ENCODE measurements at places on chromosomes 1 and 21. TPM values are rescaled to one million over a fixed set of nuclear protein-coding genes. Genes with fewer than 3 reads are reported as not detected.

SPATA46 gene
- polyA plus RNA-seq = 0.47 TPM

CELSR2 gene
- polyA plus RNA-seq = 23.6 TPM

RGS1 gene
- polyA plus RNA-seq = 8.0 TPM

UBE2U gene
- polyA plus RNA-seq = not detected

ETS2 gene
- 50.4 TPM for polyA plus RNA-seq

CCDC28B gene
- polyA plus RNA-seq = 24.8 TPM

GFI1 gene
- polyA plus RNA-seq = 0.47 TPM

MCOLN3 gene
- polyA plus RNA-seq = 15.6 TPM

ZNF697 gene
- polyA plus RNA-seq = 19.7 TPM

DNA sequence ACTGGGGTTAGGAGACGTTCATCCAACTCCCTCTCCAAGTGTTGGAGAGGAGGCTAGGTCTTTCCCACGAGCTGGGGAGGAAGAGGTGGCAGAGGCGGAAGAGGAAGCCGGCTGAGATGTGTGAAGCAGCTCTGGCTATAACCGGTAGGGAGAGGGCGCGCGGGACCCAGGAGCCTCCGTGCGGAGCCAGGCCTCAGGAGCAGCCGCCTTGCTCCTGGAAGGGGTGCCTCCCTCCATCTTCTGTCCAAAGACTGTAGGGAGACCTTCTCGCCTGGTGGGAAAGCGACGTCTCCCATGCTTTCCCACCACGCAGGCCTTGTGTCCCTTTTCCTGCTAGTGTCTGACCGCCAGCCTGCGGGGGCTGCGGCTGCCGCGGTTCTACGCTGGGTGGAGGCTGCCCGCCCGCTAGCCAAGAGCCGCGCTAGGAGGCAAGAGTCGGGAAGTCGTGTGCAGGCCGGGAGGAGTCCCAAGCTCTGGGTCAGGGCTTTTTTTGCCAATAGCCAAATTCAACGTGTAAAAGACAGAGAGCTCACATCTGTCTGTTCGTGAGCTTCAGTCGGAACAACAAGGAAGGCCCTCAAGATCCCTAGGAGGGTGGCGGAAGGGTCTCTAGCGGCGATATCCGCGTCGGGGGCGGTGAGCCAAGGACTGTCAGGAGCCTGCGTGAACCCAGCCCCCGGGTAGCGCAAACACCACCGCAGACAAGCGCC is 8.4 kb upstream of the NBPF11 start:
- DNase-seq = no peak

DNA sequence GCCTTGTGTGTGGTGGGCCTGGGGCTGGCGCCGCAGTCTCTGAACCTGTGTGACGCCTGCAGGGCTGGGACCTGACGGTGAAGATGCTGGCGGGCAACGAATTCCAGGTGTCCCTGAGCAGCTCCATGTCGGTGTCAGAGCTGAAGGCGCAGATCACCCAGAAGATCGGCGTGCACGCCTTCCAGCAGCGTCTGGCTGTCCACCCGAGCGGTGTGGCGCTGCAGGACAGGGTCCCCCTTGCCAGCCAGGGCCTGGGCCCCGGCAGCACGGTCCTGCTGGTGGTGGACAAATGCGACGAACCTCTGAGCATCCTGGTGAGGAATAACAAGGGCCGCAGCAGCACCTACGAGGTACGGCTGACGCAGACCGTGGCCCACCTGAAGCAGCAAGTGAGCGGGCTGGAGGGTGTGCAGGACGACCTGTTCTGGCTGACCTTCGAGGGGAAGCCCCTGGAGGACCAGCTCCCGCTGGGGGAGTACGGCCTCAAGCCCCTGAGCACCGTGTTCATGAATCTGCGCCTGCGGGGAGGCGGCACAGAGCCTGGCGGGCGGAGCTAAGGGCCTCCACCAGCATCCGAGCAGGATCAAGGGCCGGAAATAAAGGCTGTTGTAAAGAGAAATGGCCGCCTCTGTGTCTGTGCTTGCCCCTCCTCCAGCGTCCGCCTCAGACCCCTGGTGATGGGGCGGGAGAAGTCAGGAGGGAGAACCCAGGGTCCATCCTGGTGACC is 788 bp downstream of the ISG15 start:
- no peak for DNase-seq

DNA sequence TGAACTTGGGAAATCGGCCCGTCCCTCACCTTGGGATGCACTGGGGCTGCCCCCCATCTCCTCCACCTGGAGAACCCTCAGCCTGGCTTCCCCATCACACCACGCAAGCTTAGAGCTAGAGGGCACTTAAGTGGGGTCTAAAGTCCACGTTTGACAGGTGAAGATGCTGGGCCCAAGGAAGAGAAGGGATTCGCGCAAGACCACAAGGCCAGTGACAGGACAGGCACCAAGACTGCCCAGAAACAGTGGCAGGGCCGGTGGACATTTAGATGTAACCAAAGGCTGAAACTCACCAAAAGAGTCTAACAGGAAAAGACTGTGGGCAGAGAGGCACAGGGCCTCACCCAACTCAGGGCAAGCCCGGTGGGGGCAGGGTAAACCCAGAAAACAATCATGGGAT is 130.8 kb upstream of the EDN2 start:
- DNase-seq = no peak

- DNase-seq = no peak
These were observed 75.9 kb downstream of the DHRS3 start for GRCh38 chr1:12542138-12542465.

DNA sequence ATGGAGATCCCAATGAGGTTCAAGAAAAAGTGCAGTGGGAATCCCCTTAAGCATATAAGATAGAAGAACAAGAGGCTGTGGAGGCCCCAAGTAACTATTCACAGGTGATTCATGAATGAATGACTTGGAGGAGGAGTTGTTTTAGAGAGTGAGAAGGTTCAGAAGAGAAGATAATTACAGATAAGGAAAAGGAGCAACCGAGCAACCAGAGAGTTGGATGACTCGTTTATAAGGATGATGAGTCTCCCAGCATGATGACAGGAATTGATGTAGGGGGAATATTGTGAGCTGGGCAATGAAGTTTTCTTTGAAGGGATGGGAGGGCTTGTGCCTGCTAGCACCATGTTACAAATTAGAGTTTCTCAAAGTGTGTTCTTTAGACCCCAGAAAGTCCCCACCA is 9.8 kb downstream of the C8A start:
- DNase-seq = no peak

DNA sequence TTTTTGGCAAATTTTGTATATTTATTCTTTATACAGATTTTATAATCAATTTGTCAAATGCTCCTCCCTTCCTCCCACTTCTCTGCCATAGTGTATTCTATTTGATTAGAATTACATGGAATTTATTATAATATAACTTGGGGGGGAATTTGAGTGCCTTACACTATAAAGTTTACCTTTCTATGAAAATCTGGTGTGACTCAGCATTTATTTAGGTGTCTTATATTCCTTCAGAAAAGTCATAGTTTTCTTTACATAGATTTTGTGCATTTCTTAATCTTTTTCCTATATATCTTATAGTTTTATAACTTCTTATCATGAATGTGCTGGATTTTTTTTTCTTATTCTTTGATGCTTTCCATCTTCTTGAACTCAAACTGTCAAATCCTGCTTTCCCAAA is 21.3 kb downstream of the FASLG start:
- no peak for DNase-seq

DNA sequence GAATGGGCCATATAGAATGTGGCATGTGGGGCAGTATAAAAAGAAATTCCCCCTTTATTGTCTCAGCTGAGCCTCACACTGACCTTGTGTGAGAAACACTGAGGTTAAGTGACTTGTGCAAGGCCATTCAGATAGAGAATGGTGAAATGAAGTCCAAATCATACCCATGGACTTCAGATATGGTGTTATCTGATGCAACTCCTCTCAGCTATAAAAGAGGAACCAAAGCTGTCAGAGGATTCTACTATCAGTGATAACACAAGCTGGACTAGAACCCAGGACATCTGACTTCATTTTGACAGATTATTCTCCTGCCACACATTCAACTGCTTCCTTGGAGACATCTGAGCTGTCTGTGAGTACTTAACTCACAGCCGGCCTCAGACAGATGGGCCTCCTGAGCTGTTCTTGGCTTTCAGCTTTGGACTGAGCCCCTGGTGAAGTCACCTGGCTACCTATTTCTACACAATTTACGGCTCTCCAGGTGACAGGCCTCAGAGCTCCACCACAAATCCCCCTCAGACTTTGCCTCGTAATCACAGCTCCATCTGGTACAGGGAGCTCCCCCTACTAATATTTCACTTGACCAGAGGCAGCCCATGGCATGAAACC is 104.6 kb downstream of the PLXNA2 start:
- DNase-seq = no peak

- no peak for DNase-seq
These were observed 70.3 kb downstream of the GALNT2 start for GRCh38 chr1:230137337-230137815.

DNA sequence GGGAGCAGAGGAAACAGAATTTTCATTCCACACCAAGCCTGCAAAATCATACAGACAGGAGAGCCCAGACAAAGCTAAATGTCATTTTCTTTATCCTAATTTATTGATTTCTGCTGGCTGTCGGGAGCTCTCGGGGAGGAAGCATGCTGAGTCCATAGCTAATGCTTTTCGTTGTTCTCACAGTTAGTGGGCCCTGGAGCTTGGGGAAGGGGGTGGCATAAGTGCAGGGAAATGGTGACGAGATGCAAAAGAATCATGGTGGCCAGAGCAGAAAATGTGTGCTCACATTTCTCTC is 202.4 kb downstream of the TOMM20 start:
- DNase-seq = no peak

GRCh38 chr1:1314678-1315335 is 6.4 kb downstream of the PUSL1 start:
- DNase-seq = no peak

DNA sequence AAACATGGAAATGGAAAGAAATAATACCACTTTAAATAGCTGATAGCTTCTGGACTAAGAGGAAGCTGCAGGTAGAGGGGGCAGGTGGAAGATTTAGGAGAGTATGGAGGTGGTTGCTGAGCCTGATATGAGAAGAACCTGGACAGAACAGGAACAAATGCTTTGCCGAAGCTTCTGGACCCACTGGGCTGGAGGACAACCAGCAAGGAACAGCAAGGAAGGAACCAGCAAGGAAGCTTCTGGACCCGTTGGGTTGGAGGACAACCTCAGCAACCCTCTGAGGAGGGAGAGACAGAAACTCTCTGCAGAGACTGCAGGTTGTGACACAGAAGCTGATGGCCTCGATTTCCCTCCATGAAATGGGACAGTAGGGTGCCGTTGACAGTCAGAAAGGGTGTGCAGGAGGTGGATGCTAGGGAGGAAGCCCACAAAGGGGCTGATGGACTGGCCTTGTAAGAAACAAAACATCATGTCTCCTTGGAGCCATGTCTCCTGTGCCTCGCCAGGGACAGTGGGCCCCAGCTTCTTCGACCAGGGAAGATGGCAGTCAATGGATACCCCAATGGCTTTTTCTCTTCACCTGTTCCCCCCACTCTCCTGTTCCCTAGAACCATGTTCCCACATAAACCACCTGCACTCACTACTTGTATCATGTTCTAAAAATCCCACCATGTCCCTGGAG is 8.3 kb upstream of the WNT3A start:
- no peak for DNase-seq

DNA sequence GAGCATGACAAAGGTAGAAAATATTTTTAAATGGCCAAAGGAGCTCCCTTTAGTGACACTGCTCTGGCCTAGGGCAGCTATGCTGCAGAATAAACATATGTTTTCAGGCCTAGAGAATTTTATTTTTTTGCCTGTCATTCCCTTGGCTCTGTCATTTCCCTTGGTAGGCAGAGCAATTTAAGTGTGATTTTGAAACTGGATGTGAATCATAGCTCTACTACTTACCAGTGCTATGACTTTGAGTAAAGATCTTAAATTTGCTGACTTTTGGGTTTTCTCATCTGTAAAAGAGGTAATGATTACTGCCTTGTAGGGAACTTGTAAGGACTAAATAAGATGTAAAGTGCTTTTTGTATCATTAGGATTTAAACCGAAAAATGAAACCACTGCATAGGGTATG is 189.0 kb upstream of the ZRANB2 start:
- no peak for DNase-seq

DNA sequence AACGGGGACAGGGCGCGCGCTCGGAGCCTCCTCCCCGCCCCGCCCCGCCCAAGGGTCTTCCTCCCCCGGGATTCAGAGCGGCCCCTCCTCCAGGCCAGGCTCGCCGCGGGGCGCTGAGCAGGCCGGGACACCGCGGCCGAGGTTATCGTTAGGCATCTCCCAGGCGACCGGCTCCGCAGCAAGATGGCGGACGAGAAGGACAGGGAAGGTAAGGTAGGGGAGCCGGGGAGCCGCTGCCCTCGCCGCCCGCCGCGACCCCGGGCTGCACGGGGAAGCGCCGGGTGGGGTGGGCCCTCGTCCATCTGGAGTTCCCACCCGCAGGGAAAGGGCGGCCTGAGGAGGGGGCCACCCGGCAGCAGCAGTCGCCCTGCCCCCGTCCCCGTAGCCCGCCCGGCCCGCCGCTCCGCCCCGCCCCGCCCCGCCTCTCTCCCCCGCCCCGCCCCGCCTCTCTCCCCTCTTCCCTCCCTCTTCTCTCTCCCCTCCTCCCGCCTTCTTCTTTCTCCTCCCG is 105.9 kb upstream of the HNRNPU start:
- DNase-seq = peak; percentile 62

GRCh38 chr1:199282751-199283305 is 644.0 kb downstream of the PTPRC start:
- no peak for DNase-seq

DNA sequence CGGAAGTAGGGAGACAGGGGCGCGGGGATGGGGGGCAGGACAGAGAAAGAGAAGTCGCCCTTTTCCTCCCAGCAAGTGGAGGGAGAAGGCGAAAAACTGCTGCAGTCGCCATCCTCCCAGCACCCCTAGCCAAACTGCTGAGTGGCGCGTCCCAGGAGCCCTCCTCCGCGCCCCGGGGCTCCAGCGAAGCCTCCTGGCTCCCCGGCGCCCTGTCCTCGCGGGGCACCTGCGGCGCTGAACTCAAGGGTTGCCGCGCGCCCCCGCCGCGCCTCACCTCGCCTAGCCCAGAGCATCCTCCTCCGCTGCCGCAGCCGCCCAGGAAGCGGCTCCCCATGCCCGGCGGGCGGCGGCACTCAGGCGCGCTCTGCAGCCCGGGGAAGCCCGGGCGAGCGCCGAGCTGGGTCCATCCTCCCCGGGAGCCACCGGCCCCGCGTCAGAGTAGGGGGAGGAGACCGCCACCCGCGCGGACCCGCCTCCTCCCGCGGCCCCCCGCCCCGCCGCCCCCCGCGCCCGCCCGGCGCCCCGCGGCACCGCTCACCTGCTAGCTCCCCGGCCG is at the start of gene DAB1:
Gene DAB1 (minus strand): TSS at position 405 of the 556 bp plus-strand sequence. CDS start 133,030 bp downstream, outside the sequence.
- DNase-seq = peak; percentile 13

DNA sequence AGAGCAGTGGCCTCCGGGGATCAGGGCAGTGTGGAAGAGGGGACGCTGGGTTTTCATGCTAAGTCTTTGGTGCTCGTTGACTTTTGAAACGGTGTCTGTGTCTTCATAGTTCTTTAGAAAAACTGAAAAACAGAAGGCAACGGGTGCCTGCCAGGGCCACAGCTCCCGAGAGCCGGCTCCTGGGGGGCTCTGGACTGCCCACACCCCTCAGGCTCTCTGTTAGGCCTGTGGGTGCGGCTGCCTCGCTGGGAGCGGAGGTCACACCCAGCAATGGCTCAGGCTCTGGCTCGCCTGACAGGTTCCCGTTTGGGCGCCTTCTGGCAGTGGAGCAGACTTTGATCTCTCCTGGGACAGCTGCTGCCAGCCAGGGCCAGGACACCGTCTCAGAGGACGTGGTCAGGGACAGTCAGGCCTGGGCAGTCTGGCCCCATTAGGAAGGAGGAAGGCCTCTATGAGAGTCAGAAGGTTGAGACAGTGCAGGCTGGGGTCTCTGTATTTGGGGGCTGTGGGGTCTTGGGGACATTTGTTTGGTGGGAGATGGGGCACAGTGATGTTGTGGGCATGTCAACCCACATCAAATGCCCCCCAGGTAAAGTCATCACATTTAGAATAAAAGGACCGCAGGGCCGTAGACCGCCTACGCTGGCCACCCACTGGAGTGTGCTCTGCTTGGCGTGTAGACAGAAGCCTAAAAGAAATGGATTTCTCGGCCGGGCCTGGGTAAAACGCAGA is 5.6 kb downstream of the ARHGEF16 start:
- no peak for DNase-seq

Data from left renal cortex interstitium (tissue), 4 donors.